ENCODE measurements at places on chromosomes 4 and X.
A peak's percentile ranks its signal among the peaks of the same experiment; 100 is the strongest.

GRCh38 chr4:40576651-40577480, 52.8 kb downstream of the RBM47 start:
- DNase-seq, result no peak

GRCh38 chr4:163166041-163166579, 580 bp downstream of the NAF1 start:
- peak; percentile 35 for DNase-seq

GRCh38 chr4:100889401-100889800, 371.6 kb upstream of the EMCN start:
- no peak for DNase-seq

GRCh38 chr4:185774845-185775680, 36.9 kb downstream of the SORBS2 start:
- no peak for DNase-seq

DNA sequence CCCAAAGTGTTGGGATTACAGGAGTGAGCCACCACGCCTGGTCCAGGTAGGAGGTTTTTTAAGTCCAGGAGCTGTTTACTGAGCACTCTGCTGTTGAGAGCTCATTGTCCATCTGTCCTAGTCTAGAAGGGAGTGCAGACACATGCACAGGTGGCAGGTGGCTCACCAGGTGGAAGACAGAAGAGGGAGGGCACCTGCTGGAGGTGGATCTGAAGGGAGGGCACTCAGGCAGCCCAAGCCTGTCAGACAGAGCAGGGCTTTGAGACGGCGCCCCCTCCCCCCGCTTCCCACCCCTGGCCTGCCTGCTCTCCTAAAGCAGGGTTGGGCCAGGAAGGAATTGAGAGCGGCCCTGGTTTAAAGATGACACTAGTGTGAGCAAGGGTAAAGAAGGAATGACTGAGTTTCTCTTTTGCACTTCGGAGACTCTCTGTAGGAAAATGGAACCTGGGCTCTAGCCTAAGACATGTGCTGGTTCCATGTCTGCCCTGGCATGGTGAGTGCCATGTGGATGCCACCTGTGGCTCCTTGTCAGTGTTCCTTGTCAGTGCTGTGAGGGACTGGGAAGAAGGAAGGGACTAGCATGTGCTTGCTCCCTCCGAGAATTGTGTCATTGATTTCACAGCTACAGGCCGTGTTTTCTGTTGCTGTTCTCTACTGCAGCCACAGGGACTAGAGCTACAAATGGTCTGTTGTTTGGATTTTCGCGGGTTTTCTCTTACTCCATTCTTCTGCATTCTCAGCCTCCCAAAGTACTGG, 108.6 kb downstream of the TNIP2 start:
- no peak for DNase-seq

DNA sequence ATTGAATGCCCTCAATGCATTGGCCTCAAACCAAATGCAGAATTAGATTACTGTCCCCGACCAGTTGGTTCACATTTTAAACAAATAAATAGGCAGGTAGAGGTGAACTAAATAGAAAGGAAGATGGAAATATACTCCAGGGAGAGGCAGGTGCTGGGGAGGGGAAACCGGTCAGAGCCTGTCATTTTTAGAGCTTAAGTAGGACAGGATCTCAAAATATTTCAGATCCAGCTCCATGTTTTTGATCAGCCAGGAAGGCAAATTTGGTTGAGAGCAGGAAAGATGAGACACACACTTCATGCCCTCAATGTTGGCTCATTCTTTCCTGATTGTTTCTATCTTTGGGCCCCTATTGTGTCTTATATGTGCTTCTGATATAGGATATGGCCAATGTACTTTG, 206.7 kb downstream of the SHROOM3 start:
- DNase-seq, result no peak

GRCh38 chr4:4759232-4759631, 100.2 kb upstream of the MSX1 start:
- DNase-seq, result no peak

DNA sequence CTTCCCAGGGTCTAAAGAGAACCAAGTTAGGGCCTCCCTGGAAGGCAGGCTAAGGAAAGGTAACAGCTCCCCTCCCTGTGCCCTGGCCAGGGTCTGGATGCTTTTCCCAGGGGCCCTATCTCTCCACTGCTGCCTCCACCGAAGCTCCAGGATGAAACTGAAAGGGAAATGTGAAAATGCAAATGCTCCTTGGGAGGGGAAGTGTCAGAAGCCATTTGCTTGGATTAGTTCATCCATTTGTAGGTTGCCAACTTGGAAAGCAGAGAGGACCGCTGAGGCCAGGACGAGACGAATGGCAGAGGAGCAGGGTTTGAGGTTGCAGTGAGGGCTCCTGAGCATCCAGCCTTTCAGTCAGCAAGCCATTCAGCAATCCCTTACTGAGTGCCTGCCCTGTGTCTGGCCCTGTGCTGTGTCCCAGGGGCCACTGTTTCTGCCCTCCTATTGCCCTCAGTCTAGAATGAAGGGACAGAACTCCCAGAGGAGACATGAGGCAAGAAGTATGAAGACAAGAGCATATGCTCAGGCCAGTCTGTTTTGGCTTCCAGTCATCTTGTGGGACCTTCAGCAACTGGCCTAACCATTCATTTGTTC, 45.9 kb upstream of the PGRMC1 start:
- no peak for DNase-seq

DNA sequence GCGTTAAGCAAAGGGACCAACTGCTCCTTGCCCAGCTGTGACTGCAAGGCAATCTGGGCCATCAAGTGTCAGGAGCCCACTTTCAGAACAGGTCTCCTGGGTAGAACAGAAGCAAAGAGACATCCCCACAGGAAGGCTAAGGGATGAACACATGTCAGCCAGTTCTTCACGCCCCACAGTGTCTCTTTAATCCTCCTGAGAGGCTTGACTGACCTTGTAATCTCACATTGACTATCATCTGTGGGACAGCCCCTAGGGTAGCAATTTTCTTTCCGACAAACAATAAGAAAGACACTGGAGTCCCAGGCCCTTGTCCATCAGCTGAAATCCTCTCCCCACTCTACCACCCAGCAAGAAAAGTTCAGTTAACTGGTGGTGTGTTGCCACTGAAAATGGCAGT, 1.0 kb downstream of the CHRDL1 start:
- no peak for DNase-seq

DNA sequence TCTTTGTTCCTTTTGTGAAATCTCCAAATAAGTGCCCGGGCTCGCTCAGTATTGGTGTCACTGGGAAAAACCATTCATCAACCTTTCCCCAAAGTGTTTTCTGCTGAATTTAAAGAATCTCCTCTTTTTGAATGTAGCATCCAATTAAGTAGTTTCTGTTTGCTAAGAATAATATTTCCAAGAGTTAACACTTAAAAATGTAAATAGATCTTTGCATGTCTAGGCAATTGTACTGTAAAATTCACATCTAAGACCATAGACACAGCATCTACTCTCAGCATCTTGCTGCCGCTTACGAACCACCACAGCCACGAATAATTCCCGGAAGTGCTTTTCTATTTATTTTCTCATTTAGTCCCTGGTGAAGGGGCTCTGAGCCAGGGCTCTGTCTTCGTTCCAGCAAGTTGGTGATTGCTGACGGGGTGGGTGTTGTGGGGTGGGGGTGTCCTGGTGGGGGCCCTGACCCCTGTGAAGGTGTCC, 1.4 kb downstream of the NSG1 start:
- DNase-seq, result no peak

- no peak for DNase-seq
Observed at GRCh38 chr4:118939169-118939783, 50.6 kb downstream of the SYNPO2 start.

DNA sequence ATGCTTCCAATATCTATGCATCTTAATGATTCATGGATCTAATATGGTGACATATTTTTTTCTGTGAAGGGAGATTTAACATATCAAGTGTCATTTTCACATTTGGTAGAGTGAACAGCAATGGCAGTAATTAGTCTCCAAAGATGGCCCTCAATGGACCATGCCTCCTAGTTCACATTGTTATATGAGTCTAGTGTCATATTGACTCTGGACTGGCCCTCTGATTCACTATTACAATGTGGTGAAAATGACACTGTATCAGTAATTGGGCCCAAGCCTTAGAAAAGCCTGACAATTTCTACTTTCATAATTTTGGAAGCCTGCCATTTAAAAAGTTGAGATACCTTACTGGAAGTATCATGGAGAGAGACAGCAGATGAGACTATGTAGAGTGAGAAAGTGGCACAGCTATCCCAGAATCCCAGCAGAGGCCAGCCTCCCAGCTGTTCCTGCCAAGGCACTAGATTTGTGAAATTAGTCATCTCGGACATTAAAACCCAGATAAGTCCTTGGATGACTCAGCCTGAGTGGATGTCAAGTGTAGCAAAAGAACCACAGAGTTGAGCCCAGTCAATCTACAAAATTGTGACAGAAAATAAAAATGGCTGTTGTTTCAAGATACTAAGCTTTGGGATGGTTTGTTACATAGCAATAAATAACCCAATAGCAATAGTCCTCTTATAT, 68.4 kb downstream of the ARHGEF38 start:
- no peak for DNase-seq

GRCh38 chr4:181661090-181661489, 582.1 kb upstream of the TENM3 start:
- no peak for DNase-seq

- DNase-seq, result no peak
Observed at GRCh38 chr4:79864500-79865200, 208.4 kb downstream of the ANTXR2 start.

- DNase-seq, result no peak
Observed at GRCh38 chr4:102157984-102158383, 187.3 kb downstream of the SLC39A8 start.

All from activated naive CD8-positive, alpha-beta T cell treated with anti-CD3 and anti-CD28 coated beads, Interleukin-2, amount 50 U/mL, for 16 hours (primary cell).